ENCODE measurements at places on chromosomes 13 and 19. TPM values are rescaled to one million over a fixed set of nuclear protein-coding genes. Genes with fewer than 3 reads are reported as not detected.

SLITRK6 gene
- not detected for total RNA-seq

SYNE4 gene
- 2.4 TPM for total RNA-seq

DNA sequence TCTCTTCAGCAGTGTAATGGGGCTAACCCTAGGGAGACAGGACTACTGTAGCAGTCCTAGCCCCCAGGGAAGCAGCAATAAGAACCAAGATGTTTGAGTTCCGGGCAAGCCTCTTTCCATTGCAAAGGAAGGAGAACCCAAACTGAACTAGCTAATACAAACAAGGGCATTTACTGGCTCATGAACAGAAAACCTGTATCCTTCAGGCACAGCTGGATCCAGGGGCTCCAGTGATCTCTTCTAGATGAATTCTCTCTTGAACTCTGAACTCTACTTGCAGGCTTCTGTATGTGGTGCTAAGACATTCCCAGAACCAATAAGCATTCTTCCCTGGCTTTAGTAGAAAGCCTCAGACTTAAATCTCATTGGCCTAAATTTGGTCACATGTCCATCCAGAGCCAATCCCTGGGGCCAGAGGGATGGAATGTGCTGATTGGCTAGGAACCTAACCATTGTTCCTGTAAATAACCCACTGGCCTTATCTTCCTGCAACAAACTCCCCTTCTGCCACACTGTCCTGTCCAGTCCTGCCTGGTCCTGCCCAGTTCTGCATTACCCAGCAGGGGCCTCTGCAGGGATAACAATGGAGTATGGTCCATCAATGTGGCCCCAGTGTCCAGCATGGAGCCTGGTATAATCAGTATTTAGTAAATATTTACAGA lies 3.9 kb upstream of the PODNL1 start:
- no peak for DNase-seq

DNA sequence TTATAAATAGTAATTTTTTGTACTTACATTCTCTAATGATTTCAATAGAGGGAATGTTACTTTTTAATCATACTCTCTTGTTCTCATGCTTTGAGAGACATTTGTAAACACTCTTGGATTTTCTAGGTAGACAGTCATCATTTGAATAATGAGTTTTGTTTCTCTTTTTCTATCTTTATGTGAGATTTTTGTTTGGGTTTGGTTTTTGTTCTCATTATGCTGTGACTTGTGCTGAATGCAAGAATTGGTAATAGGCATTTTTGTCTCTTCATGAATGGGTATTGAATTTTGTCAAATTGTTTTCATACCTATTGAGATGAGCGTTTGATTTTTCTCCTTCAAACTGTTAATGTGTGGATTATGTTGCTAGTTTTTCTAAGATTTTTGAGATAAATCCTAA lies 56.8 kb upstream of the GPR183 start:
- DNase-seq, result no peak

GRCh38 chr13:43129066-43129465 lies 105.7 kb downstream of the DNAJC15 start:
- DNase-seq, result no peak

DNA sequence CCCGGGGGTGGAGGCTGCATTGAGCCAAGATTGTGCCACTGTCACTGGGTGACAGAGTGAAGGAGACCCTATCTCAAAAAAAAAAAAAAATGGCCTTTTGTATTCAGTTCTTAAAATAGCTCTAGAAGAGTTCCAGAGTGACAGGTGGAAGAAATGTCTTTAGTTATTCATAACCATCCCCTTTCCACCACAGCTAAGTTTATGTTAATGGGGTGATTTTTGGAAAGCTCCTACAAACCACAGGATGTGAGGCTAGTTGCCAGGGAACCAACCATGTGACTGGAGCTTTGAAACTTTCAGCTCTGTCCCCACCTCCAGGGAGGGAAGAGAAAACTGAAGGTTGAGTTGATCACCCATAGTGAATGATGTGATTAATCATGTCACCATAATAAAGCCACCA lies 6.9 kb downstream of the ZNF490 start:
- peak; percentile 86 for DNase-seq

DNA sequence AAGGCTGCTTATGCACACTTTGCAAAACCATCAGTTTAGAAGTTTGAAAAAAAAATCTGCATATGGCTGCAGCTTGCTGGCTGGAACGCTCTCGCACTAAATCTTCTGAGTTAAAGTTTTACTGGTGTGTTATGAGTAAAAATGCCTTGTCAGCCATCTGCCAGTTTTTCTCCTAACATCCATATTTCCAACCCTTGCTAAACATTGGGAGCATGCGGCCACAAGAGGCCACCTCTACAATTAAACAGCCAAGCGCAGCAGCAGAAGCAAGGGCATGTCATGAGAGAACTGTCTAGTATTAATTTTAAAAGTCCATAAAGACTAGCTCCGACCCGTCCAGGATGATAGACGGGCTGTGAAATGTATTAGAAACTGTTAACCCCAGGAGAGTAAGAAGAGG lies 248.3 kb downstream of the TSHZ3 start:
- DNase-seq, result no peak

LRP3 gene
- 0.31 TPM for total RNA-seq

- DNase-seq, result peak; percentile 74
Measured at GRCh38 chr19:3604987-3605343, 1.7 kb downstream of the TBXA2R start.

KLK12 gene
- not detected for total RNA-seq

GRCh38 chr19:10430505-10431253 lies 10.3 kb downstream of the PDE4A start:
- no peak for DNase-seq

DNA sequence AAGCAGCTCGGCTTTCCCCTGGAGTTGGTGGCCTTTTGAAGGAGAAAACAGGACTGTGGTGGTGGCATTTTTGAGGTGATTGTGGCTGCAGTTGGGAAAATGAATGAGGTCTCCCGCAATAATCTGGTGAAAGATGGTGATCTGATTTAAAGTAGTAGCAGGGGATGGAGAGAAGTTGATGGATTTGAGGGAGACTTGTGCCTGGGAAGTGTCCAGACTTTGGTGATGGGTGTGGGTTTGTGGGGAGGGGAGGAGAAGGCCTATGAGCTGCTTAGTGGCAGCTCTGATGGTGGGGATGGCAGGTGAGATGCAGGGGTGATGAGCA lies 4.0 kb upstream of the EPN1 start:
- DNase-seq, result no peak

Data from activated CD8-positive, alpha-beta T cell treated with anti-CD3 and anti-CD28 coated beads for 36 hours (primary cell).